ENCODE measurements at places on chromosomes 1 and 21. TPM values are rescaled to one million over a fixed set of nuclear protein-coding genes. Genes with fewer than 3 reads are reported as not detected.
A peak's percentile ranks its signal among the peaks of the same experiment; 100 is the strongest.

Gene S100A9
- total RNA-seq: 308 TPM

Gene CRNN
- total RNA-seq: not detected

Gene SLC9C2
- total RNA-seq: not detected

Gene CD5L
- not detected for total RNA-seq

Gene NTMT2
- not detected for total RNA-seq

GRCh38 chr1:181094416-181095212, 6.1 kb downstream of the IER5 start:
- DNase-seq: peak; percentile 76
- H3K27ac ChIP-seq: peak overlapping the region; percentile 65
- no peaks in the 10 kb centered on the region for H3K36me3 ChIP-seq

DNA sequence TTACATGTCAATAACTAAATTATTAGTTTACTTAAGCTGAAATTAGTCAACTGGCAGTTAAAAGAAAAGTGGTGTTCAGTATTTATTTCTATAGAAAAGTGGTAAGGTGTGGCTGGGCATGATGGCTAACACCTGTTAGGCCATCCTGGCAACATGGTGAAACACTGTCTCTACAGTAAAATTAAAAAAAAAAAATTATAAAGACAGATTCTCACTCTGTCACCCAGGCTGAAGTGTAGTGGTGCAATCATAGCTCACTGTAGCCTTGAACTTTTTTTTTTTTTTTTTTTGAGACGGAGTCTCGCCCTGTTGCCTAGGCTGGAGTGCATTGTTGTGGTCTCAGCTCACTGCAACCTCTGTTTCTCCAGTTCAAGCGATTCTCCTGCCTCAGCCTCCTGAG, 32.9 kb downstream of the WNT4 start:
- H3K36me3 ChIP-seq: no peaks in the 10 kb centered on the region
- DNase-seq: no peak
- no peak overlapping the region for H3K4me3 ChIP-seq
- peaks cover 90% of the 10 kb centered on the region for H3K4me1 ChIP-seq
- no peak overlapping the region for H3K27ac ChIP-seq

DNA sequence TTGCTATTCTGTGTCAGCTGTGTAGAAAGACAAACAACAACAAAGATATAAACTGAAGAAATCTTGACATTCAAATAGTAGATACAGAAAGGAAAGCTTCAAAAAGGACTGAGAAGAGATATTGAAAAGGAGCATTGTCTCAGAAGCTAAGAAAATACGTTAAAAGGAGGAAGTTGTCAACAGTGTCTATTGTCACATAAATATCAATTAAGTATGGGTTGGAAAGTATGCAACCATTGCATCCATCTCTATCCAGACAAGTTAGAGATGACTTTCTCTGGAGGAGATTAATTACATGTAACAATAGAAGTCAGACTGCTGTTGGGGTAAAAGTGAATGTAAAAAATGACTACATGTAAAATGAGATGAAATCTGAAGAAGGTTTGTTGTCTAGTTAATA, 29.7 kb upstream of the BRINP3 start:
- H3K4me1 ChIP-seq: no peaks in the 10 kb centered on the region
- no peaks in the 10 kb centered on the region for H3K27me3 ChIP-seq
- H3K36me3 ChIP-seq: no peaks in the 10 kb centered on the region
- no peak overlapping the region for H3K27ac ChIP-seq
- no peak overlapping the region for H3K4me3 ChIP-seq
- no peak for DNase-seq

DNA sequence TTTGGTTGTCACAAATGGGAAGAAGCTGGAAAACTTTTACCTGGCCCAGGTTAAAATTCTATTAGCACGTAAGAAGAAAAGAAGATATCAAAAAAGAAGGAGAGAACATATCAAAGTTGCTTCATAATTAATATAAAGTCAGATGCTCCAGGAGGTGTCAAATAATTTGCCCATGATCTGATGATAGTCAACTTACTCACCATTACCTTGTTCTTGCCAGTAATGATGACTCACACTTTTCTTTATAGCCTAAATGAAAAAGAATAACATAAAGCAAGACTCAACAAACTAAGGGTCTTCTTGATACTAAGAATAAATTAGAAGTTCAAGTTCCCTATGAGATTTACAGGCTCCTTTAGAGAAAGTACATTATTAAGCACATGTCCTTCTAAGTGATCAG, 580.4 kb downstream of the TTLL7 start:
- no peak overlapping the region for H3K4me3 ChIP-seq
- H3K4me1 ChIP-seq: no peaks in the 10 kb centered on the region
- no peaks in the 10 kb centered on the region for H3K36me3 ChIP-seq
- no peaks in the 10 kb centered on the region for H3K27me3 ChIP-seq
- no peak overlapping the region for H3K27ac ChIP-seq
- DNase-seq: no peak

DNA sequence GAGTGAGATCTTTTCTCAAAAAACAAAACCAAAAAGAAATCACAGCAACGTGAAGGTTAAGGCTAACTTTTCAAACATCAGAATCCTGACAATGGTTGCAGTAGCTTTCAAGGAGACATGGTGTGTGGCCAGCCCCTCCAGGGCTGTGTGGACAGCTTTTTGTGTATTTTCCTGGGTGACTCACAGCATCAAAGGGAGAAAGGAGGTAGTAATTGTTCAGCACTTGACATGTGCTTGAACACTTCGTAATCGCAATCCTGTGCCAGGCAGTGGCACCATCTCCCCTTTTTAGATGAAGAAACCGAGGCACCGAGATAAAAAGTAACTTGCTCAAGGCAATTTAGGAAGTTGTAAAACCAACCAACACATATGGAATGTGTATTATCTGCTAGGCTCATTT, 10.3 kb downstream of the NBL1 start:
- no peak for DNase-seq
- H3K36me3 ChIP-seq: peaks cover 15% of the 10 kb centered on the region
- no peak overlapping the region for H3K4me3 ChIP-seq
- H3K4me1 ChIP-seq: no peaks in the 10 kb centered on the region

GRCh38 chr1:216464489-216464888, 41.2 kb upstream of the USH2A start:
- no peak overlapping the region for H3K4me3 ChIP-seq
- H3K4me1 ChIP-seq: peaks cover 14% of the 10 kb centered on the region
- H3K27ac ChIP-seq: no peak overlapping the region
- DNase-seq: no peak
- H3K36me3 ChIP-seq: no peaks in the 10 kb centered on the region

- H3K27ac ChIP-seq: peak overlapping the region; percentile 10
- no peak for DNase-seq
- H3K27me3 ChIP-seq: no peaks in the 10 kb centered on the region
- H3K36me3 ChIP-seq: no peaks in the 10 kb centered on the region
- no peak overlapping the region for H3K4me3 ChIP-seq
Observed at GRCh38 chr1:66445492-66446181, 88.3 kb upstream of the SGIP1 start.

GRCh38 chr1:5009376-5010065, 355.1 kb downstream of the AJAP1 start:
- H3K27ac ChIP-seq: no peak overlapping the region
- H3K36me3 ChIP-seq: no peaks in the 10 kb centered on the region
- DNase-seq: no peak
- H3K27me3 ChIP-seq: no peaks in the 10 kb centered on the region
- H3K4me3 ChIP-seq: no peak overlapping the region
- no peaks in the 10 kb centered on the region for H3K4me1 ChIP-seq

- H3K27me3 ChIP-seq: no peaks in the 10 kb centered on the region
- H3K4me3 ChIP-seq: no peak overlapping the region
- DNase-seq: no peak
- H3K4me1 ChIP-seq: no peaks in the 10 kb centered on the region
Observed at GRCh38 chr1:237416924-237417655, 375.1 kb downstream of the RYR2 start.

DNA sequence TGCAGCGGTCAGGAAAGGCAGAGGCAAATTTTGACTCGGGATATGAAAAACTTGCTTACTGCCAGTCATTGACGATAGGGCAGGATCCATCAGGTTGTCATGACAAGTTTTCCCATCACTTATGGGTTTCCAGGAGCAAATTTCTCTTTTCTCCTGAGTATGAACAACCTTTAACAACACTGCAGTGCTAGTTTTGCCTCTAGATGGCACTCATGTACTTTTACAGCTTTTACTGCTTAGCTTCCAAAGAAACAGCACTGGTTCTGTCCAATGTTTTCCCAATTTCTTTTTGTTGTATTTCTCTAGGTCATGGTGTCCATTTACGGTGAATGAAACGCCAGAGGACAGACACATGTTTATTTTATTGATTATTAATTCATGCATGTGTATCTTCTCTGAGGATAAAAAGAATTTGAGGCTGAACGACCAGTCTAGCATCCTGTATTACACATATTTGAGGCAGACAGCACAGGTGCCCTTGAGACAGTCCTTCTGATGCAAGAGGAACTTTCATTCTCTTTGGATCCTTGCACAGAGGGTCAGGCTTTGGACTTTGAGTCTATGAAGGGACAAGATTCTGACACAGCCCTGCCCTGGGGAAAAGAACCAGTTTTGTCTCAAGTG, 112.3 kb upstream of the TRABD2B start:
- no peaks in the 10 kb centered on the region for H3K27me3 ChIP-seq
- no peak for DNase-seq
- H3K36me3 ChIP-seq: no peaks in the 10 kb centered on the region
- no peak overlapping the region for H3K27ac ChIP-seq

- no peaks in the 10 kb centered on the region for H3K4me1 ChIP-seq
- H3K4me3 ChIP-seq: no peak overlapping the region
- H3K27ac ChIP-seq: no peak overlapping the region
- H3K36me3 ChIP-seq: no peaks in the 10 kb centered on the region
- H3K27me3 ChIP-seq: no peaks in the 10 kb centered on the region
Observed at GRCh38 chr1:84086189-84086588, 57.9 kb upstream of the PRKACB start.

DNA sequence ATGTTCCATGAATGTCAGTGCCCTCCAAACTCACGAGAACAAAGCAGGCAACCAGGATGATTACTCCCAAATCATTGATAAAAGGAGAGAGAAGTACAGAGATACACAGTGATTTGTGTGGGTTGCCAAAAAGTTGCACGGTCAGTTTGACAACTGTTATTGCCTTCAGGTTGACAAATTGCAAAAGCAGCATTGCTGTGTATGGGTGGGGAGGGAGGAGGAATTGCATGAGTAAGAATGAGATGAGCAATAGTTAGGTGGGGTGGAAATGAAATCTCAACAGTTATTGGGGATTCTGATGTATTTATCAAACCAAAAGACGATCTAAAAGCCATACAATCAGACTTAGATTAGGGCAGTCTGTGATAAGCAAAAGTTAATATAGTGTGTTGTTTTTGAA, 93.7 kb downstream of the NTMT2 start:
- no peak overlapping the region for H3K4me3 ChIP-seq
- no peaks in the 10 kb centered on the region for H3K36me3 ChIP-seq
- no peak for DNase-seq
- no peaks in the 10 kb centered on the region for H3K4me1 ChIP-seq
- no peak overlapping the region for H3K27ac ChIP-seq

DNA sequence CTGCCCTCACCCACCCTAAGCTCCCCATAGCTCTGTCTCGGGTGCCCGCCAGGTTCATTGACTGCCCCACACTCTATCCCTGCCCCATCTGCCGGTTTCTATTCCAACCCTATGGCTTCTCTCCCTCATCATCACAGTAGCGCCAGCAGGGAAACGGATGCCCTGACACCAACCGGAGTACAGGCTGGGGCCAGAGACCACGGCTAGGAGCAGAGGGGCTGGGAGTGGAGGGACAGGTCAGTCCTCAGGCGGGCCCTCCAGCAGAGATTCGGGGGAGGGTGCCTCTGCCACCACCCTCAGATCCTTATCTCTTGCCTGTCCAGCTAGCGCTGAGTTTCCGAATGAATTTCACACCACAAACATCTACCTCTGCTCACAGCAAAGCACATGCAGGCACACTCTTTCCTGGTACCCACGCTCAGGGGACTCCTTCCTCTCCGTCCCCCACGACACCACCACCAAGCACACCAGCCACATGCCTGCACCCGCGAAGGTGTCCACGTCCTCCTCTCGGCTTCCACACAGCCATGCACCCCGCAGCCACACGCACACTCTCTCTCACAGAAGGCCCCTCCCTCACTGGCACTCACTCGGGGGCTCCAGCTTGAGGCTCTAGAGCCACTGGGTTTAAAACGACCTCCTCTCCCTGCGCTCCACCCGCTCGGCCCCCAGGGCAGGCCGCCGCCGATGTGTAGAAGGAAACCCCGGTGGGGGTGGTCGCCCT, 7.2 kb downstream of the TAL1 start:
- DNase-seq: no peak
- H3K27ac ChIP-seq: no peak overlapping the region
- H3K4me1 ChIP-seq: peaks cover 15% of the 10 kb centered on the region
- H3K27me3 ChIP-seq: peaks cover 49% of the 10 kb centered on the region

DNA sequence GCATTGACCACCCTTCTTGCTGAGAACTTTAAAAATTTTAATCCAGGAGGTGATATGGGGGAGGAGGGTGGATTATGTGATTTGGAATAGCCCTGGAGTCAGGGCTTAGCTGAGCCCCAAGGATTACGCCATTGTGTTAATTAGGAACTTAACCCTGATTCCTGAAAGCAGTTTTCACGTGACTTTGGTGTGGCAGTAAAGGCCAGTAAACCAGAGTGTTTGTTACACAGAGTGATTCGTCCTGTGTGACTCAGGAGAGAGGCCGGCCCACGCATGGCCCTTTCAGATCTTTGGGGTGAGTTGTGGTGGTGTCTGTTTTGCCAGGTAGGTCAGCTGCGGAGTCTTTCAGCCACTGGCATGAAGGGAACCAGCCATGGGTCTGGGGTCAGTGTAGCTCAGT, 107.6 kb downstream of the NOS1AP start:
- H3K4me3 ChIP-seq: no peak overlapping the region
- H3K4me1 ChIP-seq: peaks cover 22% of the 10 kb centered on the region
- no peaks in the 10 kb centered on the region for H3K36me3 ChIP-seq
- no peaks in the 10 kb centered on the region for H3K27me3 ChIP-seq
- no peak for DNase-seq
